ENCODE measurements at places on chromosomes 6 and 20.

DNA sequence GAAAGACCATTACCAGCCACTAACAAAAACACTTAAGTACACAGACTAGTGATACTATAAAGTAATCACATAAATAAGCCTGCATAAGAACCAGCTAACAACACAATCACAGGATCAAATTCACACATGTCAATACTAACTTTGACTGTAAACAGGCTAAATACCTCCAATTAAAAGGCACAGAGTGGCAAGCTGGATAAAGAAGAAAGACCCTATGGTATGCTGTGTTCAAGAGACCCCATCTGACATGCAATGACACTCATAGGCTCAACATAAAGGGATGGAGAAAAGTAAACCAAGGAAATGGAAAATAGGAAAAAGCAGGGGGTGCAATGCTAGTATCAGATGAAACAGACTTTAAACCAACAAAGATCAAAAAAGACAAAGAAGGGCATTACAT lies 631.8 kb upstream of the NOX3 start:
- DNase-seq, result no peak

- no peak for DNase-seq
Measured at GRCh38 chr6:168347053-168347452, 27.5 kb upstream of the DACT2 start.

DNA sequence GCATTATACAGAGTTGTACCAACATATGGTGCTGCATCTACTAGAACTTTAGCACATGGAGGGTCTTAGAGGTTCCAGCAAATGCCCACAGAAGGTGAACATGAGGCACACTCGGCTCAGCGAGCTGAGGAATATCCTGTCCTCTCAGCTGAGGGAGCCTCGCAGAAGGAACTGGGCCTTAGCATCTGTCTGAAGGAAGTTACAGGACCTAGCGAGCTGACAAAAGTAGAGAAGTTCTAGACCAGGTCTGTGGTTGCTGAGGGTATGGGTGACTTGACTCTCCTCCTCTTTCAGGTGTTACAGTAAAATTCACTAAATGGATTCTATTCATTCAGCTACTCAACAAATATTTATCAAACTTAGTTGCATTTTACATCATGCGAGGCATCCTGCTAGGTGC lies 157.2 kb downstream of the ZDHHC14 start:
- no peak for DNase-seq

- no peak for DNase-seq
Measured at GRCh38 chr6:79495246-79495645, 42.0 kb downstream of the LCA5 start.

DNA sequence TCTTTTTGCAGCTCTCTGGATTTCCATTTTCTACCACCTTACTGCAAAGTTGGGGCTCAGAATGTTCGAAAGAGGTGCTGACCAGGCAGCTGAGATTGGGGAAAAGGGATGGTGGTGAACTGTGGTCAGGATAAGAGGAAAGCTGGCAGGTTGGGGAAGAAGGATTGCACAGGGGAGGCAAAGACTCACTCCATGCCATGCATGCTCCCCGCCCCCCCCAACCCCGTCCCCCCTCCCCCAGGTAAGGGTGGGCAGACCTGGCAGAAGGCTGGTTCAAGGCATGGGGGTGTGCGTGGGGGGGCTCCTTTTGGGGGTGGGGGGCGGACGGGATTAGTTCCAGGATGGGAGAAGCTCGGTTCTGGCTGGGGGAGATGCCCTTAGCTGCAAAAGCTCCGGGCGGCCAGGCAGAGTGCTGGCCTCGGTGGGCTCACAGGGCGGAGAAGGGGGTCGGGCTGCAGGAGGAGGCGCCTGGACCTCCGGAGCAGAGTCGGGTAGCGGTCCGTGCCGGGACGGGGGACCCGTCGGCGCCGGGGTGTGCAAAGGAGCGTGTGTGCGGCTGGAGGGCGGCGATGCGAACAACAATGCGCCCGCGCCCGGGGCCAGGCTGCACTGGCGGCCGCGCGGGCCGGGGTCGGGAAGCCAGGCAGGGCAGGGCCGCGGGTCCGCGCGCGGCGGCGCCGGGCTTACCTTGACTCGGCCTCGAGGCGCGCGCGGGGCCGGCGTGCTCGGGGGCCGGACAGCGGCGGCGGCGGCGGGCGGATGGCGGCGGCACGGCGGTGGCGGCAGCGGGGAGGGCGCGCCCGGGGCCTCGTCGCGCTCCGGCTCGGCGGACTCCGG lies 880 bp downstream of the ADNP start:
- DNase-seq, result no peak

DNA sequence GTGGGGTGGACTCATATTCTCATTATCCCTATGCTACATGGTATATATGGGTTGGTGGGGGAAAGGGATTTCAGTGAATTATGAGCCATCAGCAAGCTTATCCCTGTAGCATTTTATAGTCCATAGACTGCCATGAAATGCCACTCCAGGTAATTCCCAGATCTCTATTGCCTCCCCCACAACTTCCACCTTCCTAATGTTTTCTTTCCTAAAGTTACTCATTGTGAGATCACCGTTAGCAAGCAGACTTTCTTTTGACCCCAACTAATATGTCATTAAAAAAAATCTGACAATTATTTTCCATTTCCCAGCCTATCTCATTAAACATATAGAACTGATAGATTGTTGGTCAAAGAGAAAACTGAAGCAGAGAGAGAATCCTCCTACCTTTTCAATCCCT lies 40.7 kb upstream of the TBX18 start:
- no peak for DNase-seq

GRCh38 chr20:45407783-45408645 lies at the start of gene DBNDD2:
TSS of gene DBNDD2 (plus strand) at chr20:45408289. CDS start at chr20:45408468, 179 bp downstream.
- no peak for DNase-seq

GRCh38 chr20:18788021-18788420 lies 25.6 kb upstream of the SCP2D1 start:
- no peak for DNase-seq

GRCh38 chr20:57548177-57549058 lies 12.5 kb upstream of the PCK1 start:
- DNase-seq, result no peak

- DNase-seq, result peak; percentile 24
Measured at GRCh38 chr20:52422574-52423336, 231.2 kb upstream of the ZFP64 start.

- DNase-seq, result peak; percentile 48
Measured at GRCh38 chr6:166977621-166978525, 21.3 kb upstream of the CEP43 start.

DNA sequence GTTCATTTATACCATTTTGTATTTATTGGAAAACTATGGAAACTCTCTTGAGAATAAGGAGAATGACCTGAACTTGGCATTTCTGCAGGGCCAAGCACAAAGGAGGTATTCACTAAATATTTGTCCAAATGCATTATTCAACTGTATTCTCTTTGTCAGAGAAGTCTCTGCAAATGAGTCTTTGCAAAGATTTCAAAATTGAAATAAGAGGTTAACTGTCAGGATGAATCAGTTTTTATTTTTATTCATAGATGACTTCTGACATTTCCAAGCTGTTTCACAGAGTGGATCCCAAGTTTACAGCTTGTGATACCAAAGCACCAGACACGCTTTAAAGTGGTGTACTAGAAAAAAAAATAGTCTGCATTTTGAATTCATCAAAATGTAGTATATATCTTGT lies 131.6 kb downstream of the UTRN start:
- DNase-seq, result no peak

DNA sequence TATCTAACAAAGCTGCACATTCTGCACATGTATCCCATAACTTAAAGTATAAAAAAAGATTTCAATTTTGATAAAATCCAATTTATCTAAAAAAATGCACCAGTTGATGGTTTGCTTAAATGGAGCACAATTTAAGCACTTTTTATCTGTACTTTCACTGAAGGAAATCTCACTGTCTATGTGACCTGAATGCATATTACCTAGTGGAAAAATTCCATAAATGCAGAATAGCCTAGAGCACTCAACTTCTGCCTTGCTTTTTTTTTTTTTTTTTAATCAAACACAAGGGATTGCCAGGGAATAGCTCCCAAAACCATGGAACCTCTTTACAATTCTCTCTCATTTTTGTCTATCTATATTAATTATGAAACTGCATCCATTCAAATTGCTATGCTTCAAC lies 80.4 kb downstream of the RFPL4B start:
- DNase-seq, result no peak

- DNase-seq, result peak; percentile 26
Measured at GRCh38 chr6:16236009-16236501, 2.3 kb upstream of the GMPR start.

GRCh38 chr20:62642666-62643520 lies 590 bp downstream of the SLCO4A1 start:
- peak; percentile 38 for DNase-seq

DNA sequence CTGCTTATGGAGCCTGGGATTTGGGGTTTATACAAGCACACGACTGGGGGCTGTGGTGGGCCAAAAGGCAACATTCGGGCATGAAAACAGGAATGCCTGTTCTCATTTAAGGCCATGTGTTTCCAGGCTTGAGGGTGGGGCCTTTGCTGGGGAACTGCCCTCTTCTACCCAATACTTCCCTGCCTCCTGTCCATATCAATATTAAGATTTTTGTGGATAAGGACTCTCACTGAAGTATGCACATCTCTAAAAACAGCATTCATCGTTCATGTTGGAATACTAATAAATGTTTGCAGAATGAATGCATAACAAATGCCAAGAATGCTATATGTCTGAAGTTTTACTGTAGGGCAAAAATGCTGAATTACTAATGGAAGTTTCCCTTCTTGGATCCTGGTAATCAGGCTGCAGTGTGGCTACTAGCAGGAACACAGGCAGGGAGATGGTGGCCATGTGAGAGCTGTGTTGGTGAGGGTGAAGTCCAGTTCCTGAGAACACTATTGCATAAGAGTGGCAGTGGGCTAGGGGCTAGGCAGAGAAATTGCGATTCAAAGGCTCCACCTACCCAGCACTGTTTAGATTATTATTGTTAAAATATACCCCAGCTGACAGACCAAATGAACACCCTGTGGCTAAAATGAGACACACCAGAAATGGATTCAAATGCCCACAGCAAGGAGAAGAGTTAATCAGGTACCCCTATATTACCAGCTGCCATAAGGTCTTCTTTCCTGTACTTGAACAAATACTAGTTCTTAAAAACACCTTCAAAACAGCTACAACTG lies 644.3 kb downstream of the EPM2A start:
- DNase-seq, result no peak

DNA sequence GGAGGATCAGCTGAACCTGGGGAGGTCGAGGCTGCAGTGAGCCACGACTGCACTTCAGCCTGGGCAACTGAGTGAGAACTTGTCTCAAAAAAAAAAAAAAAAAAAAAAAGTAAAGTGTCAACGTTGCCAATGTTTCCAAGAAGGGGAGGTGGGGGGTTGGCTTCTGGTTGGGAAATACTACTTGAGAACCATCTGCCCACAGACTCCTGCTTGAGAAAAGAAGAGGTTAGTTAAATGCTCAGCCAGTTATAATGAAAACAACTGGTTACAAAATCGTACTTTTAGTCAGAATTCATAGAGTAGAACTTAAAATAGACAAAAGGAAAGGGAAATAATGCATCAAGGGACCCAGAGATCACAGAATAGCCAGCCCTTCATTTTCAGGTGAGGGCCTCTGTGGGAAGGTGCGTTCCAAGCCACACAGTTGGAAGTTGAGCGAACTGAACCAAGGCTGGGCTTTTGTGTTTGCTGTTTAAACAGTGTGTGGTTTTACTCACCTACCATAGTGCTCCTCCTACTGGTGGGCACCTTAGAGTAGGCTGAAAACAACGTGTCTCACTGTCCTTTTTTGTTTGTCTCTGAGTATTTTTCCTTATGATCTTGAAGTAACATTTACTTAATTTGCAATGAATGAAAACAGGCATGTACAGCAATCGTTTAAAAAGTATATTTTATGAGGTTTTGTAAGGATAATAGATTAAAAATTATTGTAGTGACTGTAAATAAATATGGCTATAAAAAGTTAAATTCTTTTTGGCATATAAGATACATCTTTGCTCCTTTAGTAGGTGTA lies 200.7 kb downstream of the BCAS1 start:
- DNase-seq, result peak; percentile 42

GRCh38 chr6:55277646-55278045 lies 49.6 kb upstream of the GFRAL start:
- DNase-seq, result no peak

DNA sequence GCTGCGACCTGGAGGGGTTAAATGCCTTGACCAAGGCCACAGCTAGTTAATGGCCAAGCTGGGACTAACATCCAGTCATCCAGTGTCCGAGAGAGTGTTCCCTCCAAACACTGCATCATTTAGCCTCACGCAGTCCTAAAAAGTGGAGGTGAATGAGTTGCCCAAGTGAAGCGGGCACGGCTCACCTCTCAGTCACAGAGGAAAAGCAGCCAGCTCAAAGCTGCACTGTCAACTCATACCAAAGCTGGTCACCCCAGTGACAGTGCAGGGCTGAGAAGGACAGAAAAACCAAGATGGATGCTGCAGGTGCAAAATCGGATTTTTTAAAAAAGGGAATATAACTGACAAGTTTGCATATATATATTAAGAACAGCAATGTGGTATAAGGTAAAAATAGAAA lies 168.5 kb downstream of the SYNDIG1 start:
- no peak for DNase-seq

DNA sequence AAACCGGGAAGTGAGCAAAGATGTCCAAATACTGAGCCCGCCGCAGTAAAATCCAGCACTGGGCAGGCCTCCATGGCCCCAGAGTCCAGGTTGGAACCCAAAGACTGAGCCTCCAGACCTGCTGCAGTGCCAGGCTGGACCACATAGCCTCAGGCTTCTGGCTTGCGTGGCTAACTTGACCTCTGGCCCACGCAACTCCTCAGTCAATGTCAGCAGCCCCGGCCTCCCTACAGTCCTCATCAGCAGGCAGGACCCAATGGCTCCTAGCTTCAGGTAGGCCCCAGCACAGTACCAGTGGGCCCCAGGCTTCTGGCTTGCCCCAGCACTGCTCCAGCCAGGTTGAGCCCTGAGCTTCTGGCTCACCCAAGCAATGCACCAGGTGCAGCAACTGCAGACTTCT lies 245.1 kb upstream of the AFDN start:
- DNase-seq, result no peak

GRCh38 chr20:4720977-4721349 lies 746 bp upstream of the PRND start:
- no peak for DNase-seq

- peak; percentile 81 for DNase-seq
Measured at GRCh38 chr6:52595000-52595795, 18.3 kb upstream of the TRAM2 start.

DNA sequence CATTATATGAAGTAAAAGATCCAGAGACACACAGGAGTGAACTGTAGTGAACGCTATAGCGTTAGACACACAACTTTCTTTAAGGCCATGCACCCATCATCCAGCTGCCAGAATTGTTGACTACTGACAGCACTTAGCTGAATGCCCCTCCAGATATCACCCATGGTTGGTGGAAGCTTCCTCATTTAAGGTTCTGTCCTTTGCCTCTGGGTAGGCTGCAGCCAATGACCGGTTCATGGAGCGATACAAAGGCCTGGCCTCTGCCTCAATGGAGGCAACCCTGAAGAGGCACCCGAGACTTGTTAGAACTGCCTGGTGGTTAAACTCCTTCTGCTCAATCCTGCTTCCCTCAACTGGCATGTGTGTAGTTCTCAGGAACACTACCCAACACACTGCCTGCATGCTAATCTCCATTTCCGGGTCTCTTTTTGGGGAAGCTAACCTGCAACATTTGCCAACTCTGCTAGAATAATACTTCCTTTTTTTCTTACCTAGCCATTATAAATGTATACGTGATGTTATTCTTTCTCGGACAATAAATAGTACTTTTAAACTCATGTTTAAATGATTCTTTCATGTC lies 49.8 kb upstream of the THEMIS start:
- DNase-seq, result no peak

Data from GM03348 (cell line).